WTC11 (cell line): ENCODE measurements at places on chromosomes 5 and 9.
A peak's percentile ranks its signal among the peaks of the same experiment; 100 is the strongest.

GRCh38 chr9:16278326-16278999 lies 592.0 kb downstream of the BNC2 start:
- DNase-seq = no peak

- DNase-seq = no peak
Observed at GRCh38 chr5:107717816-107718215, 47.1 kb upstream of the EFNA5 start.

DNA sequence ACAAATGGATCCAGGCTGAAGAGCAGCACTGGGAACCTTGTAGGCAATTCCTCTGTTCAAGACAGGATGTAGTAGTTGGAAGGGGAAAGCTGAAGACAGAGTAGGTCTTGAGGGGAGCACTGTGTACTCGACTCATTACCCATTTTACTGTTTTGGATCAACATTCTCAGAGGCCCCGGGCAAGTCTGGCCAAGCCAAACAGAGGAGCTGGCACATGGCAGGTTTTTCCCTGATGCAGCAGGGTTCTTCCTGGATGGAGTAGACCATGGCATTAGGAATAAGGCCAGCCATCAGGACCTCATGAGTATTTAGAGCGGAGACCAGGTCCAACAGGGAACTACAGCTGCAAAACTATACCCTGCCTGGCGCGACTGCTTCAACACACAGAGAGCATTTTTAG lies 4.4 kb downstream of the SVEP1 start:
- no peak for DNase-seq

DNA sequence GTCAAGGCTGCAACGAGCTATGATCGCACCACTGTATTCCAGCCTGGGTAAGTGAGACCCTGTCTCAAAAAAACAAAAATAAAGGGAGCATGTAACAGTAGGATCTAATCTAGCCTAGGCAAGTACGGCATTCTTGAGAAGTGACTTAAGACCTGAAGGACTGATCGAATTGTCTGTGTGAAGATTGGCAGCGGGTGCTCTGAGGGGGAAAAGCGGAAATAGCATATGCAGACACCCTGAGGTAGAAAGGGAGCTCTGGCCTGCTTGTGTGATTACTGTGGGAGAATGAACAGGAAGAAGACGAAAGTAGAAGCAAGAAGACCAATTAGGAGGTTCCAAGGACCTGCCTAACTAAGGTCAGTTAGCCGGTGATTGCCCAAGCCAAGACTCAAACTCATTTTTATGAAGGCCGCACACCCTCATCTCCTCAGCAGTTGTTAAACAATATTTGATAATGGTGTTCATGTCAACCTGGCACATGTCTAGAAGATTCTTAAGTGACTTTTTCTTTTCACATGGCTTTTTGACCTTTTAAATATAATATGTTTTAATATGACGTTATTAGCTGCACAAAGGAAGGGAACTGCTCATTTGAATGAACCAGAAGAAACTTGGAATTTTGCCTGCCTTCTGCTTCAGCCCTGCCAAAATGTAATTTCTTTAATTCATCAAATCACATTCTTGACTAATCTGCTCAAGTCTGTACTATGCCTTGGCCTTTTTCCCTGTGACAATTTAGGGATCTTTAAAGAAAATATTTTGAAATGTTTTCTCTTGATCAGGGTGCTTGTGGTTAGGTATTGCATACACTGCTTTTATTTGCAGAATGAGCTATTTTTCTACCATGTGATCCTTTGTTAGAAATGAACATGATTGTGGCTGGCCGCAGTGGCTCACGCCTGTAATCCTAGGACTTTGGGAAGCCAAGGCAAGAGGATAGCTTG lies 289.2 kb upstream of the DMRT1 start:
- no peak for DNase-seq

- DNase-seq = peak; percentile 77
Observed at GRCh38 chr9:127214421-127215267, 49.9 kb upstream of the GARNL3 start.

DNA sequence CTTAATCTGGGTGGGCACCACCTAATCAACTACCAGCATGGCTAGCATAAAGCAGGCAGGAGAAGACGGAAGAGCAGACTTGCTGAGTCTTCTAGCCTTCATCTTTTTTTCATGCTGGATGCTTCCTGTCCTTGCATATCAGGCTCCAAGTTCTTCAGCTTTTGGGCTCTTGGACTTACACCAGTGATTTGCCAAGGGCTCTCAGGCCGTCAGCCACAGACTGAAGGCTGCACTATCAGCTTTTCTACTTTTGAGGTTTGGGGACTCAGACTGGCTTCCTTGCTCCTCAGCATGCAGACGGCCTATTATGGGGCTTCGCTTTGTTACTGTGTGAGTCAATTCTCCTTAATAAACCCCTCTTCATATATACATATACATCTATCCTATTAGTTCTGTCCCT lies 180.2 kb downstream of the TRPM3 start:
- DNase-seq = no peak

GRCh38 chr5:126998201-126998631 lies 32.1 kb downstream of the MARCHF3 start:
- no peak for DNase-seq

- DNase-seq = peak; percentile 92
Observed at GRCh38 chr9:131755541-131756198, 15.8 kb upstream of the RAPGEF1 start.
